Activated CD8-positive, alpha-beta T cell treated with anti-CD3 and anti-CD28 coated beads, Interleukin-2, amount 10 ng/mL, durations not matched to agents 7 days and 5 days (primary cell): ENCODE measurements at places on chromosomes 12 and 14. TPM values are rescaled to one million over a fixed set of nuclear protein-coding genes. Genes with fewer than 3 reads are reported as not detected.

Gene KIF26A
- total RNA-seq: 0.26 TPM

DNA sequence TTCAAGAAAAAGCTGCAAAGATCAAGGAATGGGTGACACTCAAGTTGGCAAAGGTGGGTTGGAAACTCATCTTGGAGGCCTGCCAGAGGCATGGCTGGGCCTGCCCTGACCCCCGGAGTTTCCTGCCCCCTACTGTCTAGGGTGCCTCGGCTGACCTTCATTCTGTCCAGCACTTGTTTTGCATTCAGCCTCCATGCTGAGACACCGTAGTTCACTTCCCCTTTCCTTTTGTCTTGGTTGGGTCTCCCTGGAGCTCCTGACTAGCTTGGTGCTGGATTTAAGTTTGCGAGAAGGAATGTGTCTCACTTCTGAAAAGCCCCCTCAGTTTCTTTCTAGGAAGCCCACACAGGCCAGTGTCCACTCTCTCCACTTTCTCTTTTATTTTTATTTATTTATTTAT lies 26.5 kb downstream of the PLEKHH1 start:
- H3K27ac ChIP-seq: no peak overlapping the region
- peaks cover 5% of the 10 kb centered on the region for H3K27me3 ChIP-seq
- no peak overlapping the region for H3K4me3 ChIP-seq
- DNase-seq: no peak

DNA sequence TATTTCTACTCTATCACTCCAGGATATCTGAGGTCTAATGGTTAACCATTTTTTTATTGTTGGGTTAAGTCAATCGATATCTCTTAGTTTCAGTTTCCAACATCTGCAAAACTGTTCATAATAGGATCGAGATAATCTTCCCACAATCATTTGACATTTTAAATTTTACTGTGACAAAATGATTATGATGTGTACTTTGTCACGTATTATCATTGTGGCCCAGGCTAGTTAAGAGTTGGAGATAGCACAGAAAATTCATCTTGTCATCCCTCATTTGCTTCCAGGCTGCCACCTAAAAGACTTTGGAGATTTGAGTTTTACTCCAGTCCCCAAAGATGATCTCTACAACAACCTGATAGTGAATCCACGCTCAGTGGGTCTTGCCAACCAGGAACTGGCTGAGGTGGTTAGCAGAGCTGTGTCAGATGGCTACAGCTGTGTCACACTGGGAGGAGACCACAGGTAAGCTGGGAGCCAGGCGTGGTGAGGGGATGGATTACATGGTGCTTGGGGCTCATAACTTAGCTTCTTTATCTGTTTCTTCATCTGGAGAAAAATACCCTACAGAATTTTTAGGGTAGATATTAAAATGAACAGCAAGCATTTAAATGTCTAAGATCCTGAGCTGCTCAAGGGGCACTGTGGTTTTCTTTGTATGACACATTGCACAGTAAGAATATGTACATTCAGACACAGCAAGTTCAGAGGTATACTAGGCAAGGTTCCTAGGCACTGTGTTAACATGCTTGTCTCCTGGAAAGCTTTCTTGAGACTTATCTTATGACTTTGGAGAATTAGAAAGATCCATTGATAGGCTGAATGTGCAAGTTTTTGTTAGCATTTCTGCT lies 22.4 kb downstream of the ARG2 start:
- peaks cover 8% of the 10 kb centered on the region for H3K4me1 ChIP-seq
- H3K36me3 ChIP-seq: peaks cover 18% of the 10 kb centered on the region
- H3K27ac ChIP-seq: no peak overlapping the region
- no peak overlapping the region for H3K4me3 ChIP-seq
- no peaks in the 10 kb centered on the region for H3K27me3 ChIP-seq
- DNase-seq: no peak

DNA sequence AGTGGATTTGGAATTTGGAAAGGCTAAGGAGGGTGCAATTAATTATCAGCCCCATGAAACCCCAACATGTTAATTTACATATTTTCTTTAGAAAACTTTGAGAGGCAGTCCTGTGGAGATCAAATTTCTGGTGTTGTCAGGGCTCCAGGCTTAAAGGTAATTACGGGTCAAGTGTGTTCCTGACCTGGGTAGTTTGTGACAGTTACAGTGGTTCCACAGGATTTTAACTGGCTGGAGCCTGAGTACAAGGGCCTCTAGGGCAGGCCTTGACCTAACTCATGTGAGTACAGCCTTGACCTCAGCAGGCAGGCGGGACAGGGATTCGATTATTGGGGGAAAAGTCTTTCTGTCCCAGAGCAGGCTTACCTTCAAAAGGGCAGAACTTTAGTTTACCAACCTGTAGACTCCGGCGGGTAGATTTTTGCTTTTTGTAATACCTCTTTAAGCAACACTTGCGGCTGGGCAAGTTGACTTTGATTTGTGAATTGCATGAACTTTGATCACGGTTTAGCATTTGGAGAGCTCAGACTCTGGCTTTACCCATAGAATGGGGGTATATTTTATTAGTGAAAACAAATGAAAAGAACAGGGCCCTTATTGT lies 8.4 kb upstream of the PPTC7 start:
- H3K4me1 ChIP-seq: peaks cover 15% of the 10 kb centered on the region
- H3K27ac ChIP-seq: no peak overlapping the region
- no peaks in the 10 kb centered on the region for H3K27me3 ChIP-seq
- H3K36me3 ChIP-seq: no peaks in the 10 kb centered on the region
- no peak overlapping the region for H3K4me3 ChIP-seq
- no peak for DNase-seq

DNA sequence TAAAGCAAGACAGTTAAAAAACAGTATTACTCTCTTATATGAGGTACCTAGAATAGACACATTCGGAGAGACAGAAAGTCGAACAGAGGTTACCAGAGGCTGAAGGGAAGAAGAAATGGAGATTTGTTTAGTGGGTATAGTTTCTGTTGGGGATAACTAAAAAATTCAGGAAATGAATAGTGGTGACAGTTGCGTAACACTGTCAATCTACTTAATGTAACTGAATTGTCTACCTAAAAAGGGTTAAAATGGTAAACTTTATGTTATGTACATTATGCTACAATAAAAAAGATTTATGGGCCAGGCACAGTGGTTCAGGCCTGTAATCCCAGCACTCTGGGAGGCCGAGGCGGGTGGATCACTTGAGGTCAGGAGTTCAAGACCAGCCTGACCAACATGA lies 30.6 kb upstream of the SLC6A13 start:
- no peak overlapping the region for H3K4me3 ChIP-seq
- no peaks in the 10 kb centered on the region for H3K4me1 ChIP-seq
- H3K36me3 ChIP-seq: peaks cover 63% of the 10 kb centered on the region
- no peak for DNase-seq
- H3K27ac ChIP-seq: no peak overlapping the region
- H3K27me3 ChIP-seq: no peaks in the 10 kb centered on the region
